ENCODE measurements at places on chromosomes 11 and 22. TPM values are rescaled to one million over a fixed set of nuclear protein-coding genes. Genes with fewer than 3 reads are reported as not detected.
A peak's percentile ranks its signal among the peaks of the same experiment; 100 is the strongest.

DNA sequence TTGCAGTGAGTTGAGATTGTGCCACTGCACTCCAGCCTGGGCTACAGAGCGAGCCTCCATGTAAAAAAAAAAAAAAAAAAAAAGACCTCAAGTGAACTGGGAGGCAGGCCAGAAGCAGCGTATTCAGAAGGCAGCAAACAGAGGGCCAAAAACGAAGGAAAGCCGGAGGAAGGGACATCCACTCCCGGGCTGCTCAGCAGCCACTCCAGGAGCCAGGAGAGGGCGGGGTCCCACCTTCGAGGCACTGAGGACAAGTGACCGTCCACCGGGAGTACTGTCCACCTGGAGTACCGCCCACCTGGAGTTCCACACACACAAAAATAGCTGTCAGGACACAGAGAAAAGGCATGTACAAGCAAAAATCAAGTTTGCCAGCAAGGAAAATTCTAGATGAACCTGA, 5.5 kb downstream of the TOLLIP start:
- no peak for DNase-seq

DNA sequence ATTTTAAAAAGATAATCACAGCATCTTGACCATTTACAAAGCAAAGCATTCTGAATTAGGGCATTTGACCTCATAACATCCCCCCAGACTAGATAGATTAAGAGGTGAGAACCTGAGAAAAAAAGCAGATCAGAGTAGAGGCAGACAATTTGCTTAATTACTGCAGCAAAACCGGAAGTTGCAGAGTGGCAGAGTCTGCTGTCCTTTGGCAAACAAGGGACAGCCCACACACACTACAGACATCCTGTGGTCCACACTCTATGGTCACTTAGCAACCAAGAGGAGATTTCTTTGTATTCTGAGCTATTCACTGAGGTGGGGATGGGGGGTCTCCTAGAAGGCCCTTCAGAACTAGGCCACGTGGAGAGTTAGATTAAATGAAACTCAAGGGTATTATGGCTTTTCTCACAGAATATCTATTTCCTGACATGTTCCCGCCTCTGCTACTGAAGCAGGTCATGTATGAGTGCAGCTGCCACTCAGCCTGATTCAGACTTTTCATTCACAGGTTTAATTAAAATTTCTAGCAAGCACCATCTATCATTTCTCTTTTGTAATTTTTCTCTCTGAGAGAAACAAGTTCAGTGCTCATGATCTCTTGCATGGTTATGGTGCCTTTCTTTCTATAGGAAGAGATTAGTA, 48.5 kb downstream of the SVIP start:
- no peak for DNase-seq

DNA sequence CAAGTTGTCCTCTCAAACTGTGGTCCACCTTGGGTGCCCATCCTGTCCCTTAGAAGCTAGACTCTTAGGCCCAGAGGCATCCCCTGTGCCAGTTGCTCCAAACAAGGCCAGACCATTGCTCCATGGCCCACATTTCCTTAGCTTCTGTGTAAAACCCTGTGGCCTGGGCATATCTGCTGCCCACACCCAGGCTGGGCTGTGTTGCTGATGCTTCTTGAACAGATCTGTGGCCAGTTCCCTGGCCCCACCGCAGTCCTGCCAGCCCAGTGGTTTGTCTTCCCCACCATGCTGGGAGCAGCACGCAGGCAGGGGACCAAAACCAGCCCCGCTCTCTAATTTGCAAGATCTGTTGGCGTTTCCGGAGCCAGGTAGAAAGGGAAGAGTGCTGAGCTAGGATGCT, 72.2 kb downstream of the CSNK2A3 start:
- DNase-seq, result no peak

DNA sequence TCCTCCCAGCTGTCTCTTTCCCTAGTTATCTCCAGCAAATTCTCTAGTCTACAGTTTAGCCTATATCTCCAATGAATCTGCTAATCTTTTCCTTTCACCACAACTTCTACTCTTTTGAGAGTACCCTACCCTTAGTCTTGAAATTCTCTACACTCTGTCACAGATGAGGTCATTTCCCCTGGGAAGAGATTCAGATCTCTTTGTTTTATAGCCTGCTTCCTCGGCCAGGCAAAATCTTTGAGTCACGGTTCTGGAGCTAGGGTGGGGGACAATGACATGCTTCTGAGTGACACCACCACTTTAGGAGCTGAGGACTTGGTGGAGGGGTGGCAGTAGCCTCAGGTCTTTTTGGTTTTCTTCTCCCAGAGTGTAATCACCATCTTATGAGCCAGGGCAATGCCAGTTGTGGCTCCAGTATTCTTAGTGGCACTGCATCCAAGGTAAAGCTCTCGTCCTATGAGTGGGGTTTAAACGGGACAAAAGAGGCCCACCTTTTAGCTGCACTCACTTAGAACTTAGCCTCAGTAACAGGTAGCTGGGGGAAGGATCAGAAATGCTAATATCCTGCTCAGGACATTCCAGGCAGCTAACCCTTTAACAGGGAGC, 98.5 kb upstream of the RRM1 start:
- no peak for DNase-seq

GRCh38 chr11:115860246-115860645, 356.0 kb upstream of the CADM1 start:
- DNase-seq, result no peak

- no peak for DNase-seq
Observed at GRCh38 chr11:21430537-21430936, 761.2 kb downstream of the NELL1 start.

DNA sequence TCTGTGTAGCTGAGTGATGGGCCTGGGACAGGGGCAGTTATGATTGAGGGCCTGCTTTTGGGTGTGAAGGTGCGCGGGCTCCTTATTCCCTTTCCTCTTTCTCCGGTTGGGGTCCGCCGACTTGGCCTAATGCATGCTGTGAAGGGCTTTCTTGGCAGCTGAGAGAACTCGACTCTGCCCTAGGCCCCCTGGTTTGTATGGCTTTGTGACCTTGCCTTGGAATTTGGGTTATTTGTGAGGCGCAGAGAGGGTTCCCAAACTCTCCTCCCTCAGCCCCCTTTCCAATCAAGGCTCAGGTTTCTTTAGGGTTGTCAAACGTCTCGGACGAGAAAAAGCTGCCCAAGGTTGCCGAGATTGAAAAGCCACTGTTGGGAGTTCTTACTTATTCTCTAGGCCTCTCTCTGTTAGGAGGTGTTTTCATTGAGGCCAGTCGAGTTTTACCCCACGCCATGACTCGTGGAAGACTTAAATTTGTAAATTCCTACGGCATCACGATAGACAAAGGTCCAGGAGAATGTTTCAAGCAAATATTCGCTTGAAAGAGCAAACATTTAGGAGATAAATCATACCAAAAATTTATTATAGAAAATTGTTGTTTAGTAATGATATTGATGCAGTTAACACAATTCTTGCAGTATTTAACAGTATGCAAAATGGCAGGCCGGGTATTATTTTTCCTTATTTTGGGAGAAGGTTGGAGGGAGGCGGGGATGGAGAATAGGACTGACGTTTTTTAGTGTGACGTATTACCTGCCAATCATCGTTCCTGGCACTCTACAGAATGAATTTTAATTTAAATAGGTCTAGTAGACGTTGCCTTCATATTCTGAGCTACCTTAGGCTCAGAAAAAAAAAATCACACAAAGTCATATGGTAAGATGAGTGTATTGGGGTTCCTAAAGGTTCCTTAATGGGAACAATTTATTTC, 689 bp downstream of the PDHX start:
- peak; percentile 3 for DNase-seq

DNA sequence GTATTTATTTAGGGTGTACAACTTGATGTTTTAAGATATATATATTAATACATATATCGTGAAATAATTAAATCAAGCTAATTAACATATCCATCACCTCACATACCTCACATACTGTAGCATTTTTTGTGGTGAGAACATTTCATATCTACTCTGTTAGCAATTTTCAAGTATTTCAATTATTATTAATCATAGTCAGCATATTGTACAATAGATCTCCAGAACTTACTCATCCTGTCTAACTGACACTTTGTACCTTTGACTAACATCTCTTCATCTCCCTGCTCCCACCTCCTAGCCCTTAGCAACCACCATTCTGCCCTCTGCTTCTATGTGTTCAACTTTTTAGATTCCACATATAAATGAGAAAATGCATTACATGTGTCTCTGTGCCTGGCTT, 108.4 kb downstream of the BARX2 start:
- DNase-seq, result no peak

- no peak for DNase-seq
Observed at GRCh38 chr11:82765466-82766034, 31.9 kb upstream of the FAM181B start.

GRCh38 chr11:33664827-33665226, 35.8 kb downstream of the C11orf91 start:
- DNase-seq, result no peak

GRCh38 chr11:70915158-70915985, 337.0 kb downstream of the SHANK2 start:
- DNase-seq, result no peak

DNA sequence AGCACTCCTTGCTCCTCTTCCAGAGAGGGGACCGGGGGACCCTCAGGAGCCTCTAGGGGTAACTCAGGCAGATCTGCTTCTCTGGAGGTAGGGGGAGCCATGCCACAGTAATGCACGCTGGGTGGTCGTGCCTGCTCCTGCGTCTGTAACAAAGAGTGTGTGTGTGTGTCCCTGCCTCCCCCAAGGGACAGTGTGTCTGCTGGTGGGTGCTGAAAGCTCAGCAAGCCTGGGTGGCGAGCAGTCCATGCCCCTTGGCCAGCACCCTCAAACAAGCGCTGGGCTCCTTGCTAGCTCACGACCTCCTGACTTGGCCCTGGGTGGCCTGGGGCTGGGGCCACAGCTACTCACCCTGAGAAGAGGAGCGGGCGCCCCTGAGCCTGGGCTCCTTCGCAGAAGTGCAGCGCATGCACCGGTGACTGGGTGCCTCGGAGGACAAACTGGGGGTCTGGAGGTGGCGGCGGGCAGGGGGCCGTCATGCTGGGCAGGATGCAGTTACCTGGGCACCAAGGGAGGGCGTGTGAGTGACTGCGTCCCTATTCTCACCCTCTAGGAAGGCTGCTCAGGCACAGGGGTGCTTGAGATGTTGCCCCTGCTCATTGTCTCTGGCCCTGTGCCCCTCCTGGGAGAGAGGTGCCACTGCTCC, 33.7 kb downstream of the GNB1L start:
- no peak for DNase-seq

DNA sequence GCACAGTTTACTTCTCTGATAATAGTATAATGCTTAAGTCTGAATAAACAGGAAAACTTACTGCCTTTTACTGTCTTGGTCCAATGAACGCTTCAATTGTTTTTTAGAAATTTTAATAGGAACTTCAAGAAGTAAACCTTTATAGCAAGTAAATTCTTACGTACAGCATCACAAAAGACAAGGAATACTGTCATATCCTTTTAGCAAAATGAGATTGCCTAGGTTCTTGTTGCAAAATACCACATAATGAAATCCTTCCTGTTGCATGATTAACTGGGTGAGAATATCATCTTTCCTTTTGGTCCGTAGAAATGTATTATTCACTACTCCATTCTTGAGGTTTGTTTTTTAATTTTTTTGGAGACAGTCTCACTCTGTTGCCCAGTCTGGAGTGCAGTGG, 22.3 kb upstream of the HIKESHI start:
- DNase-seq, result no peak

- peak; percentile 44 for DNase-seq
Observed at GRCh38 chr11:10581481-10582019, 13.1 kb upstream of the LYVE1 start.

- DNase-seq, result no peak
Observed at GRCh38 chr11:60530454-60531100, 15.4 kb downstream of the MS4A13 start.

GRCh38 chr11:35664977-35665441, 2.4 kb downstream of the TRIM44 start:
- DNase-seq, result peak; percentile 27

GRCh38 chr22:40853961-40854360, 2.5 kb downstream of the ST13 start:
- peak; percentile 6 for DNase-seq

- DNase-seq, result peak; percentile 40
Observed at GRCh38 chr11:103863497-103863896, 172.9 kb upstream of the DDI1 start.

DNA sequence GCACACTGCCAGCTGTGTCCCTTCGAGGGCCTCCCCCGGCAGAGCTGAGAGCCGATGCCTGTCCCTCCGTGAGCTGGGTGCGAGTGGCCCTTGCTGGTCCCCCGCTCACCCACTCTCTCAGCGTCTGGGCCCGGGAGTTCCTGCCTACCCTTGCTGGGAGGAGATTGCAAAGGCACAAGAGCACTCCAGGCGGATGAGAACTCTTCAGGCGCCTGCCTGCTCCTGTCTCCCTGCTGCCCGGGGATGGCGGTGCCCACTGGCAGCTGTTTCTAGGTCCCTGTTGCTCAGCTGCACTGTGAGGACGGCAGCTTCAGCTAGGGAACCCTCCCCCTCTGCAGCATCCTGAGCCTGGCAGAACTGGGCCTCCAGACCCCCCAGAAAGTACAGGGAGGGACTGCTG, 61.1 kb downstream of the FLRT1 start:
- no peak for DNase-seq

GRCh38 chr11:5922749-5923426, 19.2 kb upstream of the OR56A3 start:
- peak; percentile 94 for DNase-seq

DNA sequence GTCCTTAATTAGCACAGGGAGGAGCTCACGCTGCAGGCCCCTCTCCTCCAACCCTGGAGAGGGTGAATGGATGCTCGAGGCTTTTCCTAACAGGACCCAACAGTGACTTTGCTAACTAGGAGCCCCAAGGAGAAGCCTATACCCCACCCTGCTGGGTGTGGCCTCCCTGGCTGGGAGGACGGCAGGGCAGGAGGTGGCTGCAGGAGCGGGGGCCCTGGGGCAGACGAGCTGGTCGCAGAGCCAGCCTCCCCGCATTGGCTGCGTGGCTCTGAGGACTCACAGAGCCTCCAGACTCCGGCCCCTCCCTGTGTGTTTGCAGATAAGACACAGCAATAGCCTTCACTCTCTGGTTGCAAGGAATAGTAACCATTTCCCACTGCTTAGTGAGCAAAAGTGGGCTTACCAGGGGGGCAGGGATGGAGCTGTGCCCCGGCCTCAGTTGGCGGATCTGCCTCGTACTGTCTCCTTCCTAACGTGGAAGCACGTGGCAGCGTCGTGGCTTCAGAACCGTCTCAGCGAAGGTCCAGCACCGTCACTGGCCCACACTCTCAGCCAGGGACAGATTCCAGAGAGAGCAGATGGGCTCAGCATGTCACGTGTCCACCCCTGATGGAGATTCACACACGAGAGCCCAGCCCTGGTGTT, 1087.5 kb downstream of the BRD1 start:
- no peak for DNase-seq

- DNase-seq, result no peak
Observed at GRCh38 chr11:14852571-14853177, 39.4 kb downstream of the CYP2R1 start.

Gene PKDREJ
- not detected for total RNA-seq

Gene C22orf23
- total RNA-seq, result not detected

Gene F2
- not detected for total RNA-seq

Gene PLAAT4
- total RNA-seq, result 1.3 TPM

Gene CARD16
- 2.8 TPM for total RNA-seq

Gene BARX2
- 0.17 TPM for total RNA-seq

Gene FADS2
- 70.7 TPM for total RNA-seq

Gene DEFB131B
- total RNA-seq, result not detected

Gene OR51M1
- total RNA-seq, result not detected

Gene ARVCF
- total RNA-seq, result 16.4 TPM

Gene MCM5
- total RNA-seq, result 72.5 TPM
